ENCODE measurements at places on chromosomes 16 and 17.

GRCh38 chr16:24624102-24624501 is 84.7 kb downstream of the RBBP6 start:
- DNase-seq, result no peak

- DNase-seq, result no peak
Observed at GRCh38 chr17:34850023-34850422, 111.2 kb downstream of the CCT6B start.

GRCh38 chr17:59327981-59328290 is 3.5 kb upstream of the YPEL2 start:
- no peak for DNase-seq

GRCh38 chr17:74135391-74136167 is 67.9 kb upstream of the RPL38 start:
- DNase-seq, result no peak

DNA sequence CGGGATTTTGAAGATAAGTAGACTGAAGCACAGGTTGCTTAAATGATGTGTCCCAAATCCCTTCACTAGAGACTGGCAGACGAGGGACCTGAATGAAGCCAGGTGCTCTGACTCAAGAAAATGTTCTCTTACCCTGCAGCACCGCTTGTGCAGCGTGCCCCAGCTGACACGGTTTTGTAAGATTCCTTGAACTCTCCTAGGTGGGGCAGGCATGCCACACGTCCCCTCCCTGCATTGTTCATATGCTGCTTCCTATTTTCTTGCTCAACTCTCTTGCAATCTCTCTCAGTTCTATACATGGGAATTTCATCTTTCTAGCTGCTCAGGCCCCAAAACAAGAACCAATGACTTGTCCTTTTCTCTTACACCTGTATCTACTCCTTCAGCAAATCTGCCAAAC is 22.1 kb upstream of the HNF1B start:
- DNase-seq, result no peak

- DNase-seq, result no peak
Observed at GRCh38 chr16:17346621-17347569, 123.9 kb downstream of the XYLT1 start.

DNA sequence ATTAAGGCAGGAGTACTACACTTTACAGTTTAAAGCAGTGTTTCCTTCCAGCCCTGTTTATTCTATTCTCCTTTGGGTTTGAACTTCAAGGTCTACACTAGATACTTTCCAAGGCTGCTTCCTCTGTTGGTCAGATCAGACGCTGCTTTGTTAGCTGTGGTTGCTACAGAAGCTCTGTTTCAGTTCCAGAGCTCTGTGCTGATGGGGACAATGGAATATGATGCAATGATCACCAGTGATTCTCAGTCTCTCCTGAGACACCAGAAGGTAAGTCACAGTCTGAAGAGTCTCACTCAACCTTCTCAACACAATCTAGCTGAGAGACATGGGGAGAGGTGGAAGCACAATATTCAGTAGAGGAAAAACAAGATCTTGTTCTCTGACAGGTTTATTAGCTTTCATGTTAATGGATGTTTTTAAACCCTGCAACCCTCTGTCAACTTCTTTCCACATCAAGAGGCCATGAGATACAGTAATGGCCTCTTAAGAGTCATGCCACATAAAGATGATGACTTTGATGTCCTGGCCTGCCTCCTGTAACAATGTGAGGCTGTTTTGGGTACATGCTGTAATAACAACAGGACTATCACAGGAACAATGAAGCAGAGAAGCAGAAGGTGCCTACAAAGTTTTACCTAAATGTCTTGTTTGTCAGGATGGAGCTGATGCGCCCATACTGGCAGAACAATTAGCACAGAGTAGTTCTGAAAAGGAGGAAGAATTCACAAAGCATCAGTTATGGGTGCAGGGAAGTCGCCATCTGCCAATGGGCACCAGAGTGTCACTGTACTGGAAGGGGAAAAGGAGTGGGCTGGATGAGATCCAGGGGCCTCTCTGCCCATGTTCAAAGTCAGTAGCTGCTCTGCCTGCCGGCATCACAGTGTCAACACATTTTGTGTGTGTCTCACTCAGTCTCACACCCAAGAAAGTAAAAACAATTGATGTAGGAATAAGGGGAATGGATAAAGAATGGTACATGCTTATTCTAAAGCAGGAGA is 33.4 kb downstream of the PSME3IP1 start:
- no peak for DNase-seq

DNA sequence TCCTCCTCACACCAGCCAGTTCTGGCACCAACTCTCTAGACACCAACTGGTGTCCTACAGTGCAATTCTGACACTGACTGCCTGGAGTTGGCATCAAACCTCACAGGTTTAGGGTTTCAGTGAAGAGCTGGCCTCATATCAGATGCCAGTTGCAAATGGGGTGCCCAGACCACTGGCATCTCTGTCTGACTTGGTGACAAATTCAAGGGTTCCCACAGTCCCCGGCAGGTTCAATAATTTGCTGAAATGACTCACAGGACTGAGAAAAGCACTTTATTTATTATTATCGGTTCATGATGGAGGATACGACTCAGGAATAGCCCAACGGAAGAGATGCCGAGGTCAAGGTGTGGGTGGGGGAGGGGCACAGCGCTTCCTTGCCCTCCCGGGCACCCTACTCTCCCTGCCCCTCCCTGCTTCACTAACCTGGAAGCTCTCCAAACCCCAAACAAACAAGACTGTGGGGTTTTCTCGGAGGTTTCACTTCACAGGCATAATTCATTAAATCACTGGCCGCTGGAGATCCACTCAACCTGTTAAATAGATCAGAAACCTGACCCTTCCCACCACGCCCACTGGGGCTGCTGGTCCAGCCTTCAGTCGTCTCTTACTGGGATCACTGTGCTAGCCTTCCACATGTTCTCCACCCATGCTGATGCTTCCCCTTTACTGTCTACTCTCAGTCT is 1.7 kb upstream of the NLRP1 start:
- no peak for DNase-seq

- no peak for DNase-seq
Observed at GRCh38 chr16:84583995-84584394, 33.9 kb downstream of the COTL1 start.

DNA sequence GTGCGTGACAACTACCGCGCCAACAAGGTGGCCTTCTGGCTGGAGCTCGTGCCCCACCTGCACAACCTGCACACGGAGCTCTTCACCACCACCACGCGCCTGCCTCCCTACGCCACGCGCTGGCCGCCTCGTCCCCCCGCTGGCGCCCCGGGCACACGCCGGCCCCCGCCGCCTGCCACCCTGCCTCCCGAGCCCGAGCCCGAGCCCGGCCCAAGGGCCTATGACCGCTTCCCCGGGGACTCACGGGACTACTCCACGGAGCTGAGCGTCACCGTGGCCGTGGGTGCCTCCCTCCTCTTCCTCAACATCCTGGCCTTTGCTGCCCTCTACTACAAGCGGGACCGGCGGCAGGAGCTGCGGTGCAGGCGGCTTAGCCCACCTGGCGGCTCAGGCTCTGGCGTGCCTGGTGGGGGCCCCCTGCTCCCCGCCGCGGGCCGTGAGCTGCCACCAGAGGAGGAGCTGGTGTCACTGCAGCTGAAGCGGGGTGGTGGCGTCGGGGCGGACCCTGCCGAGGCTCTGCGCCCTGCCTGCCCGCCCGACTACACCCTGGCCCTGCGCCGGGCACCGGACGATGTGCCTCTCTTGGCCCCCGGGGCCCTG is 3.0 kb upstream of the SPEM1 start:
- DNase-seq, result no peak

- DNase-seq, result no peak
Observed at GRCh38 chr17:27978689-27979175, 63.7 kb upstream of the NLK start.

- DNase-seq, result no peak
Observed at GRCh38 chr17:1830288-1830687, 483 bp downstream of the RPA1 start.

GRCh38 chr16:68297908-68298307 is 12.8 kb downstream of the SLC7A6OS start:
- no peak for DNase-seq

DNA sequence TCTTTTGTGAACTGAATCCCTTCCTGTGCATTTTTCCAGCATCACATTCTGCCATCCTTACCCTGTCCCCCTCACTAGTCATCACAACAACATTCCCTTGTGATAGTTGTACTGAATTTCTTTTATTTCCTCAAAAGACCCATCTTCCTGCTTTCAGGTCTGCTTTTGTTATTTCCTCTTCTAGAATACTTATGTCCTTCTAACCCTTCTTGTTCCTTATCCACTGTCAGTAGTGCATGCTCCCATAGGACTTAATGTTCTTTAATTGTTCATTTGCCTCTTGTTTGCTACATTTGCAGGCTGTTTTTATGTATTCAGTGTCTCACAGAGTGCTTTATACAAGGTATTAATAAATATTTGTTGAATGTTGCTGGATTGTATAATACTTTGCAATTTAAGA is 73.0 kb downstream of the BCAS3 start:
- no peak for DNase-seq

- DNase-seq, result no peak
Observed at GRCh38 chr16:9384141-9384540, 292.7 kb downstream of the HAPSTR1 start.

DNA sequence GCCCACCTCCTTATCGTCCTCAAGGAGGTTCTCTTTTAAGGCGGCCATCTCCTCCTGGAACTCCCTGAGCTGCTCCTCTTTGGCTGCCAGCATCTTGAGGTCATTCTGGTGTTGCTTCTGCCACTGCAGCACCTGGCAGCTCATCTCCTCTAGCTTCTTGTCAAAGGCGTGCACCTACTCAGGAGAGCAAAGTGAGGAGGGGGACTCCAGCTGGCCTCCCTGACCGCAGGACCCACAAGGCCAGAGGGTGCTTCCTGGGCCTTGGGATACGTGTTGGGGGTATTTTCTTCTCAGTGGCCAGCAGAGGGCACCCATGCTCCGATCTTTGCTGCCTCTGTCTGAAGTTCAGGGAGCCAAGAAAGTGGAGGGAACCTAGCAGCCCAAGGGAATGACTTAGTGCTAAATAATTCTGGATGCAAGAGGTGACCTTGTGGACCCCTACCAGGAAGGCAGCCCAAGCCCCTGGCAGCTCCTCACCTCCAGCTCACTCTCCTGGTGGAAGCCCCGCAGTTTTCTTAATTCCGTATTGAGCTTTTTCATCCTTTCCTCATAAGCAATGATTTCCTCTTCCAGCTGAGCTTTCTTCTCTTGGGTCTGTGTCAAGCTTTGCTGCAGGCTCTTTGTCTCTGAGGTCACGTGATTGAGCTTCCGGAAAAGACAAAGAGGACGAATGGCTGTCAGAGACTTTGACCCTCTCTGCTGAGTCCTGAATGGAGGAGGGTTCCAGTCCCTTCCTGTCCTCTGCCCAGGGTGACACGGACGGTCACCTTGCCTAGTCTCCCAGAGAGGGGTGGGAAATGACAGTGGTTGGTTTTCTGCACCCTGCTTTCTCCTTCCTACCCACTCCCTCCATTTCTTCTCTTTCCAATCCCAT is 31.4 kb downstream of the DHX38 start:
- DNase-seq, result no peak

GRCh38 chr16:49366669-49367068 is 6.9 kb upstream of the C16orf78 start:
- DNase-seq, result no peak

DNA sequence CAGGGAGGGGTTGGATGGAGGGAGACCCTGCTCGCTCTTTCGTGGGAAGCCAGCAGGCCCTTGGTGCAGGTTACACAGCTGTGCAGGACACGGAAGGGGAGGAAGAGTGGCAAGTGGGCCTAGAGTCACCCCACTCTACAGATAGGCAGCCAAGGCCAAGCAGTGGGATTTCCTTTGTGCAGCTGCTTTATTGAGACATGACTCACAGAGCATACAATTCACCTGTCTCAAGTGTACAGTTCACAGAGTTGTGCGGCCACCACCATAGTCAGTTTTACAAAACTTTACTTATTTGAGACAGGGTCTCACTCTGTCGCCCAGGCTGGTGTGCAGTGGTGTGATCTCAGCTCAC is 91.2 kb upstream of the CIBAR2 start:
- DNase-seq, result no peak

GRCh38 chr17:80999536-81000333 is 8.1 kb downstream of the CHMP6 start:
- DNase-seq, result no peak

DNA sequence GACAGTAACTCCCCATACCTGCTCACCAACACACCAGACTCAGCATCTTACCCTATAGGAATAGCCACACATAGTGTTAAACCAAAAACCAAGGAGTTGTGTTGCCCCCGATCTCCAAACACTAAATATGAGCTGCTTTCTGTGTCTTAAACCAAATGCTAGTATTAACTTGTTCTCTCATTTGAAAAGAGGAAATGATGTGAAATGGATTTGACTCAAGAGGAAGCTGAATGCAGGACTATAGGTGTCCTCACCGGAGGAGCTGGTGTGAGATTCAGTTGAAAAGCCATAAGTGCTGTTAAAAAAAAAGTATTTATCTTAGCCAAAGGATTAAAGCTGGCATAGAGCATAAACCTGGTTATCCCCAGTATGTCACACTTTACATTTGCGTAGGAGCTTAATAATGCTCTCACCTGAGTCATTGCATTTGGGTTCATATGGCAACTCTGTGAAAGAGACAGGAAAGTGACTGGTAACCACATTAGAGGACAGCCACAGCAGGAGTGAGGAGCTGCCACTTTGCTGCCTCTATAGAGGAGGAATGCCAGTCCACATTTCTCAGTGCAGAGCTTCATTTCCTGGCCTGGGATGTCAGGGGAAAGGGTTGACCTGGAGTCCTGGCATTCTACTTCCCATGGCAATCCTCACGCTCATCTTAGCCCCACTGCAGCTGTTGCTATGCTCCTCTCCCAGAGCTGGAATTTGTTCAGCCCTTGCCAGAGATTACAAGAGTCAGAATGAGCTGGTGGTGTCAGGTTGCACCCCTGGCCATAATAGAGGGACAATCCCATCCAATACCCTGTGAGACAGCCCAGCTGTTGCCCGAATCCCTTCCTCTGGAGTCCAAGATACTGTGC is 143.3 kb upstream of the ANKFN1 start:
- DNase-seq, result no peak

DNA sequence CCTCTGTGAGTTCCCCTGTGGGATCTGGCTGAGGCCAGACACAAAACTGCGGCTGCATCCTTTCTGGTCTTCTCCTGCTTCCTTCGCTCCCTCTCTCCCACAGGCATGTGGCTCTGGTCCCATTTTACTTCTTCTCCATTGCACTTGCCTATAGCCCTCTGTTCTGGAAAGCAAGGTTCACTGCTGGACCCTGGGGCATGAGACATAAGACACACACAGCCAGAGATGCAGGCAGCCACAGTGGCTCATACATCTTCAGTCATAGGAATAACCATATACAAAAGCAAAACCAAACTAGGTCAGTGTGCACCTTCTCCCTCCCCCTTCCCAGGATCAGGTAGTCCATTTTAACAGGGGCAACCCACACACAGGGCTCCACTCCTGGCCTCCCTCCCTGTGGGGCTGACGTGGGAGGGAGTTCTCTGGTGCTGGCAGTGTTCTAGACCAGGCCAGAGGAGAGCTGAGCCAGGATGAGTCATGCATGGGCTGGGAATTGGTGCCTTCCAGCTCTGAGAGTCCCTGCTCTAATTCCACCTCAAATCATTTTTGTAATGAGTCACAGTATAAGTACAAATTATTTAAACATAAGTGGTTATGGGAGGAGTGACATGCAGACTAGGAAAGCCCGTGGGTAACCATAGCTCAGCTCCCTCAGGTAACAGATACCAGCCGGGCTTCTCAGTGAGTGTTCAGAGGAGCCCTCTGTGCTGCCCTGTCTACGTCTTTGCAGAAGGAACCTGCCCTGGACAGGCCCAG is 58.0 kb downstream of the ASIC2 start:
- no peak for DNase-seq

All from esophagus squamous epithelium (tissue), 5 donors.